Cerebellum (tissue), 4 donors: ENCODE measurements at places on chromosomes 5 and 9. TPM values are rescaled to one million over a fixed set of nuclear protein-coding genes. Genes with fewer than 3 reads are reported as not detected.

GRCh38 chr5:124349931-124350330 is 396.5 kb downstream of the ZNF608 start:
- no peak for DNase-seq

DNA sequence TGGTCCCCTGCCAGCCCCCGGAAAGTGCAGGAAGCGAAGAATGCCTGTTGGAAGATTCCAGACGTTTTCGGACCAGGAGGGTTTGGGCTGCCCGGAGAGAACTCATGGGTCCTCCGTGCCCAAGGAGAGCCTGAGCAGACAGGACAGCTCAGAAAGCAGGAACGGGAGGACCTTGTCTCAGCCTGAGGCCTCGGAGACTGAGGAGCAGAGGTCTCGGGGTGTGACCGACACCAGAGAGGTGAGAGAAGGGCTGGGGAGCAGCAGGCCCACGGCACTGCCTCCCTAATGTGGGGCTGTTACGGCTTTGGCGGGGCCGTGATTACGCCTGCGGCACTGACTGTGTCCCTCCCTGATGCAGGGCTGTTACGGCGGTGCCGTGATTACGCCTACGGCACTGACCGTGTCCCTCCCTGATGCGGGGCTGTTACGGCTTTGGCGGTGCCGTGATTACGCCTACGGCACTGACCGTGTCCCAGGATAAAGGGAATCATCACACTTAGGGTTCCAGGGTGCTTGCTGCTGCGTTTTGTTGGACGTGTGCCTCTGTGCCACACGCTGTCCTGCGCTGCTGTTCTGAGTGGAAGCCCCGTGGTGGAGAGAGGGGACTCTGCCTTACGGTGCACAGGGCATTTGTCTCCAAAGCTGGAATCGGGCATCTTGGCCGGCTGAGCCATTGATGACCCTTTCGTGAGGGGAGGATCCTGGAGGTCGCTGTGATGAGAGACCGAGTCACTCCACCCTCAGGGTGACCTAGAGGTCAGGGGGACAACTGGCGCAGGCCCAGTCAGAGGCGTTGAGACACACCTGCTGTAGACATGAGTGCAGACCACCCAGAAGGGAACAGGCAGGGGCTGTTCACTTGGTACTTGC is 25.7 kb downstream of the CEP72 start:
- no peak for DNase-seq

DNA sequence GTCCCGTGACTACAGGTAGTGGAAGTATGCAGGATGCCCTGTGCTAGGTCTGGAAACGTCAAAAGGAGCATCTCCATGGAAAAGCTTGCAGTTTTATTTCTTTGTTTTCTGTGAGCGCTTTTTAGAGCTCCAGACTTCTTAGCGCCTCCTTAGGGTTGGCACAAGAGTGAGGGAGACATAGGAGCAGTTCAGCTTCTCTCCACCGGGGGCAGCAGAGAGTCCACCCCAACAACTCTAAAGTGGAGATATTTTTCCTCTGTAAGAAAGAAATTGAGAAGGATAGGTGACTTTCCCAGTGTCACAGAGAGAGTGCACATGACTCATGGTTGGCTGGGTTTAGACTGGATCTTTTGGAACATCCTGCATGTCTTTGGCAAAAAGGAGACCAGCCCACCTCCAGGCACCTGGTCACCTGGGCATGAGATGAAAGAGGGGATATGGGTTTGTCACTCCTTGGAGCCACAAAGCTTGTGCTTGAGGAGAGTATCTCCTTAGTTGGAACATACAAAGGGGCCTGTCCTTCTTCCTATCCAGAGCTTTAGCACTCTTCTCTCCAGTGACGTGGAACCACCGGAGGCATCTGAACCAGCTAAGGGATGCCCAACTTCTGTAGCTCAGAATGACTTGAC is 637.7 kb downstream of the SEMA5A start:
- no peak for DNase-seq

GRCh38 chr9:129823542-129823934 is 398 bp downstream of the TOR1A start:
- DNase-seq: no peak

DNA sequence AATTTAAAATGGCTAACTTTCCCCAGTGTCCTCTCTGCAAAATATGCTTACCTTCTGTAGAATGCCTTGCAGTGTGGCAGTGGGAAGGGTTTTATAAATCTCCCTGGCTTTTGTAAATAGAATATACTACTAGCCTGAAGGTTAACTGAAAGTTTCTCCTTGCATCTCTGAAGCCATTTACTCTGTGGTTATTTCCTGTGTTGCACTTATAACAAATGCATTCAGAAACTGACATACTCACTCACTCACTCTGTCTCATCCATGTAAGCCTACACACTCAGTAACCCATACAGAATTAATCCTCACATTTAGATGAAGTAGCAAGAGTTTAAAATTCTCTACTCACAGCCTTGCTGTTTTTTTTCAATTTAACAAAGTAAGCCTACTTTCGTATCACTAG is 87.1 kb upstream of the SH3GL2 start:
- DNase-seq: no peak

DNA sequence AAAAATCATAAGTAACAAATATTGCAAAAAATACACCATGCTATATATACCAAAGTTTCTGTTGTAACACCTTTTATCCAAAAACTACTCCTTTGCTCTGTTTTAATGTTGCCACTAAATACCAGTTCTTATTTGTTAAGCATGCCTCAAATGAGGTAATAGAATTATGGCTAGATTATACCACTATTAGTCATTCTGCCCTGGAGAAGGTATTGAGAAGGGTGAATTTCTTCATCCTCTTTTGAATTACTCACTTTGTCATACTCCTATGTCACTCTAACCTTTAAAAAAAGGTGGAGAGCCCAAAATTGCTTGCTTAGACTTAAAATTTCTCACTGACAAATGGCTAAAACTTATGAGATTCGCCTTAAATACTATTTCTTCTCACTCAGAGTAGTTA is 750.9 kb downstream of the MAT2B start:
- no peak for DNase-seq

DNA sequence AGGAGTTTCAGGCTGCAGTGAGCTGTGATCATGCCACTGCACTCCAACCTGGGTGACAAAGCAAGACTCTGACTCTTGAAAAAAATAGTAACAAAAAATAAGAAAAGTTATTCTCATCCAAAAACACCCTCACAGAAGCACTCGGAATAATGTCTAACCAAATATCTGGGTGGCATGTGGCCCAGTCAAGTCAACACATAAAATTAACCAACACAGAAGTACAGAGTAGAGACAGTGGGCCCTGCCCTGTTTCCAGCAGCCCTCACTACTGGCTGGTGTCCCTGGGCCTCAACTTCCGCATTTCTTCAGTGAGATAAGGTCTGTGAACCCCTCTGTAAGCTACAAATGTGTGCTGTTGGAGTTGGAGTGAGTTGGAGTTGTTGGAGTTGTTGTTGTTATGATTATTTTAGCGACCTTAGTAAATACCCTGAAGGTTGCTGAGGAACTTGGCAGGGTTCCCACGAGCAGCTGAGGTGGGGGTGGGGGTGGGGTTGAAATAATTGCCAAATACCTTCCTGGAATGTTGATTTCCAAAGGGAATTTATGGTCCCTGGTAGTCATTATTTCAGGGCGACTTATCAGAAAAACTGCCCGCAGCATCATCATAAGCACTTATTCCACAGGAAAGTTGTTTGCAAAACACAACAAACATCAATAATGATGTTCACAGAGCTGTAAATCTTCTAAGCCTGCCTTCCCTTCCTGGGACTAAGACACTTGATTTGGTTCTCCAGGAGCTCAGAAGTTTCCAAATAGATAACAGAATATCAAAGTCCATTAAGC is 30.2 kb downstream of the C5orf15 start:
- DNase-seq: no peak

DNA sequence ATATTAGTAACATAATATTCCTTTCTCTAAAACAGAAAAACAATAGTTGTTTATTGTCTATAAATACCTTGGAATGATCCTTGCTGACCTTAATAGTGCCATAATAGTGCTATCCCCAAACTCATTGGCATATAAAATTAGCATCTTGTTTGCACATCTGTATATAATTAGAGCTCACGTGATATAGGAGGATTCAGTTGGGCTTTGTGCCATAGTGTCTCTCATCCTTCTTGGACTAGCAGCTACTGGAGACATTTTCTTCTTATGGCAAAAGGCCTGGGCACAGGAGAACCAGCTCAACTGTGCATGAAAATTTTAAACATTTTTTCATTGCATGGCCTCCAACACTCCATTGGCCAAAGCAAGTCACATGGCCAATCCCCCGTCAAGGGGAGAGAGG is 342.5 kb downstream of the SPATA31D1 start:
- DNase-seq: no peak

DNA sequence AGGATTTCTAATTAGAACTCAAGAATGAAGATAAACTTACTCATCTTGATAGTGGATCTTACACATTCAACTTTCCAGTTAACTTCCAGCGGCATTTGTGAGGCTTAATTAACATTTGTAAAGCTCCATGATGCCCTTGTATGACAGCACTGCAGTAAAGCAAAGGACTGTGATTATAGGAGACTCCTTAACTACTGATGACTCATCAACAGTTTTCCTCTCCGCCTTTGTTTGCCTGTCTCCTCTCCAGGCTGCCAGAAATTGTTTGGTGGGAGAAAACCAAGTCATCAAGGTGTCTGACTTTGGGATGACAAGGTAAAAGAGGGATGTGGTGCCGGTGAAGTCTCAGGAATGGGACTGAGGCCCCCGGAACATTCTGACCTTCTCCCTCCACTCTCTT is 20.4 kb upstream of the CYFIP2 start:
- DNase-seq: no peak

DNA sequence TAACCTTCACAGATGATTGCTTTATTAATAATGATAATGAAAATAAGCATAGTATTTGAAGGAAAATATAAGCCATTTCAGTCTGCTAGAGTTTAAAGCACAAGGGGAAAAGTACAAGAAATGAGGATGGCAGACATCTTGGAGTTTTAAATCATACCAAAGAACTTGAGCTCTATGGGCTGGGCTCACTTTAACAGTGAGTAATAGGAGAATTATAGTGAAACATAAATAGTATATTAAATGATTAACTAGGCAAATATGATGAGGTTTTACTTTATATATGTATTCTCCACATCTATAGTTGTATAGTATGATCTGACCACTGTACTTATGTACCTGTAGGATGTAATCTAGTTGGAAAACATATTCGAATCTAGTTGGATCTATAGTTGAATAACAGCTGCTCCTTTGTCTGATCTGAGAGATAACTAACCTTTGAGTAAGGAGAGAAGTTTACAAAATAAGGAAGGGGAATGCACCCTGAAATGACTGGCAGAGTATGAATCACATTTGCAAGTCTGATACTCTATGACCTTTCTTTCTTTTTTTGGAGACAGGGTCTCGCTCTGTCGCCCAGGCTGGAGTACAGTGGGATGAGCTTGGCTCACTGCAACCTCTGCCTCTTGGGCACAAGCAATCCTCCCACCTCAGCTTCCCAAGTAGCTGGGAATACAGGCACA is 17.6 kb downstream of the MEGF9 start:
- no peak for DNase-seq

MRNIP gene
- 33.9 TPM for total RNA-seq

LECT2 gene
- not detected for total RNA-seq

ADGRV1 gene
- 249 TPM for total RNA-seq

HSPA5 gene
- total RNA-seq: 37.9 TPM
